Neural crest cell (in vitro differentiated cells): ENCODE measurements at places on chromosomes 3 and 15.

DNA sequence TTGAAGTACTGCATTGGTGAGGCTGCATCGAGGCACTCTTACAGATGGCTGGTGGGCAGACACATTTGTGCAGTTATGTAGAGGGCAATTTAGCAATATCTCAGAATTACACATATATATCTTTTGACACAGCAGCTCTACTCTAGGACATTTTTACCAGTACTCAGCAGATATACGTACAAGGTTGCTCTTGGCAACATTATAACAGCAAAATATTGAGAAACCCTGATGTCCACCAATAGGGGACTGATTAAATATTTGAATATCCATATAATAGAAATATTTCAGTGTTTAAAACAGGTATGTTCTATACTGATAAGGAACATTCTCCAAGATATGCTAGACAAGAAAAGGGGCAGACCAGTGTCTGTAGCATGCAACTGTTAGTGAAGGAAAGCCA is 7.9 kb upstream of the FBXO22 start:
- no peak for DNase-seq

DNA sequence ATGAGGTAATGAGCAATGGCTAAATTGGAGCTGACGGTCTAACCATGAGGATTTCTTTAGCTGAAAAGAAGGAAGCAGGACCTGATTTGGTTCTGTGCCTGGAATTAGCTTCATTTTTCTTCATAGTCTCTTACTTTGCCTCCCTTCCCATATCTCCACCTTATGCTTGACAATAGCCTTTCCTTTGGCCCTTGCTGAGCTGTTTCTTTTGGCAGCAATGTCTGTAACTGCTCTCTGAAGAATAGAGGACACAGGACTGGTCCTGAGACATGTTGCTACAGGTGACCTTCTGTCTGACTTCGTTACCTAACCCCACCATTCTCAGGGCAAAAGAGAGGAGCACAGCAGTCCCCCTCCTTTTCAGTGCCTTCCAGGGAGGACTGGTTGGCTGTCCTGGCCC is 122.4 kb downstream of the SSR3 start:
- no peak for DNase-seq

DNA sequence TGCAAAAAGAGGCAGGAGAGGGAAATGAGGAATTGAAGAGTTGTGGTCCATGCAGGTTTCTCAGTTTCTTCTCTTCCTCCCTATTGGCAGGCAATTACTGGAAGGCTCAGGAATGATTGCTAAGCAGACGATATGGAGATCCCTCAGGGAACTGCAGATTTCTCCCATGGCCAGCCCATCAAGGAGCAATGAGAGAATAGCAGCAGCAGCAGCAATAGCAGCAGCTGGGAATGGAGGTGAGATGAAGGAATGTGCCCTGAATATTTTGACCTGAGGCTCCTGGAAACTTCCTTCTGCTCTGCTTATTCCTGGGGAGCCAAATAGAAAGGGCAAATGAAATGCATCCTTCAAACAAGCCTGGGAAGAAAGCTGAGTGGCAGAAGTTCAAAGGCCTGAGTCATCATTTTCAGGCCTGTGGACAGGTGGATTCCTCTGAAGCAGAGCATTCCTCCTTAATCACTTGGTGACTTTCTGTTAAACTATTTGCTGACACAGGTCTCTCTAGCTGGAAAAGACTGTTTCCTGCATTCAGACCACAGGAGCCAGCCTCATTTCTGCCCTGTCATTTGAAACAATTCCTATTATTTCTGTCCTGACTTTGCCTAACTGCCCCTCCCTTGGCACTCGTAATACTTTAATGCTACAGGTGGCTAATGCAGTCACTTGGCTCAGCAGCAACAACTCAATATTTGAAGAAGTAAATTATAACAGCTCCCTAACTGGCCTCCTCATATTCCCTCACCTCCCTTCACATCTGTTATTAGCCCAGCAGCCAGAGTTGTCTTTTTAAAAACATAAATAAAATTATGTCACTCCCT is 146.9 kb upstream of the GADL1 start:
- DNase-seq, result no peak

DNA sequence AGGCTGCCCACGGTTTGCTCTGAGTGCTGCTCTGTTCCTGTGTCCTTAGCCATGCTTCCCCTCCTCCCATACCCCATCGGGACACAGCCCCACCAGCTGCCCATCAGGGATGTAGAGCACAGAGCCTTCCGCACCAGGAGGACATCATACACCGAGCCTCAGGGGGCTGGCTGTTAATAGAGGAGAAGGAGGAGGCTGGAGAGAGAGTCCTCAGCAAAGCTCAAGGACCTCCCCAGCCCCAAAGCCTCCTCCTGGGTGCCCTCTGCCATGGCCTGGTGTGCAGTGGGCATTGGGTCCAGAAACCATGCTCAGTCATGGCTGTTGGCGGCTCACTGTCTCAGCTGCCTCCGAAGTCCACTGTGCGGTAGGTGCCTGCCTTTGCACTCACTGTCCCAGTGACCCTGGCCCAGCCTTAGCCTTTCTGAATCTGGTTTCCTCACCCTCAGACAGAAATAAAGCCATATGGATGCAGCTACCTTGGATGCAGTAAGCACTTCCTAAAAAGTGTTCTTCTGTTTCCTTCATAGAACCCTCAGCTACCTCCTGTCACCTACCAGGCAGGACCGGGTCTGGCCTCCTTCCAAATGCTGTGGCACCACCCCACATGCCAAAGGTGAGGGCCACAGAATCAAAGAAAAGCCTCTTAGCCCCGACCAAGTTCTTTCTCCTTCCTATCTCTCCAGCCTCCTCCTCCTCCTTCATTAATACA is 53.9 kb downstream of the ACAD9 start:
- DNase-seq, result no peak

DNA sequence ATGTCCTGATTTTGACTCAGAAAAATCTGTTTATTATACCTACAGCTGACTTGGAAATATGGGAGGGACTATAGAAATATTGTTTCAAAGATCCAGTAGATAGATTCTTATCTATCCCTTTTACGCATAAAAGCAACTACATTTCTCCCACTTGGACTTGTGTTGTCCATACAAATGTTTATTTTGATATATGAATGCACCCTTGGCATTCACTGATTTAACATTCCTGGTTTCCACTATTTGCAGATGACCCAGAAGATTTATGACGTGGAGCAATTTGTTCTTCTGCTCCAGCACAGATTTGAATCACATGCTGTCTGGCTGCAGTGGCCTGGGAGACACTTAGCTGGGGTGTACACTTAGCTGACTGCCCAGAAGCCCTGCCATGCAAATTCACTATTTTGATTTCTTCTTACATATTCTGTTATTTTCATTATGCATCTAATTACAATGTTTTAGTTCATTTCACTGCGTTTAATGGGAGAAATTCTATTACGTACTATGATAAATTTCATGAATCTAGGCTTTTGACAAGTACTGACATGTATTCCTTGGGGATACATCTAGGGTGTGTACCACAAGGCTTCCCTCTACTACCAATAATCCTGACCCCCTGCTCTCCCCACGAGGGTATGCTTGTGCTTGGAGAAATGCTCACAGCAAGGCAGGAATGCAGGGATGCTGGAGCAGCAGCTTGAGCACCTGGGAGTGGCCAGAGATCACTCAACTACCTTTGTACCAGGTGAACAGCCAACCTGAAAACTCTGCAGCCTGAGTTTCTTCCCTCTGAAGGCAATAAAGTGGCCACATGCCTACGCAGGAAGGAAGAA is 223.6 kb upstream of the TBL1XR1 start:
- DNase-seq, result no peak

DNA sequence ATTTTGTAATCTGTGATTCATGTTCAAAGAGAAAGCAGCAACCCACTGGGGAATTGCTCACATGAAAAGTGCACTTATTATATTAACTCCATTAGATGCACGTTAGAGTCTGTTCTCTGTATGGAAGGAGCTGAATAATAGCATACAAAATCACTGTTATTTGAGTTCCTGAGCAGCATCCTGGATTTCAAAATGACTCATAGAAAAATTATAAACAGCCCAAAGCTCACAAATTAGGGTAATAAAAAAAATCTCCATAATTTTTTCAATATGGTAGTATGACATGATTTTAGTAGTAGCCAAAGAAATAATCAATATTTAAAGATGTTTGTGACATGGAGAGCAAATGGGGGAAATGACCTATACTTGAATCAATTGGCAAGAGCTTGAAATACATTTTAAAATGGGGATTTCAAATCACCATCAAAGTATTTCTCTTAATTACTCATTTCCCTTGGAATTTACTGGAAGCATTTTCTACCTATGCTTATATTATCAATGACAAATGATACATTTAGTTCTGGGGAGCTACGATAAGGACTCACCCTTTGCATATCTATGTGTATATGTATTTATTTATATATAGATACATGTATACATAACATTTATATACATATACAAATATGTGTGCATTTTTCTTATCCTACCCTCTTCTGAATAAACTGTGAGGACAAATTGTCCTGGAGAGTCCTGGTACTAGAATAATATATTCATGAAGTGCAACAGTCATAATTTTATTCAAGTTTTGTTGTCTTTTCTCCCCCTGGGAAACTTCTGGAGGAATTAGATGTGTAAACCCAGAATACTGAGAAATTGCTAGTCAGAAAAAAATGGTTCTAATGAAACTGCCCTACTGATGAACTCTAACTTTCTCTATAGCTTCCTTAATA is 116.3 kb downstream of the RPL22L1 start:
- no peak for DNase-seq

- DNase-seq, result no peak
Measured at GRCh38 chr3:81554801-81555200, 206.6 kb downstream of the GBE1 start.

GRCh38 chr3:45007091-45007490 is 19.0 kb upstream of the CLEC3B start:
- no peak for DNase-seq

DNA sequence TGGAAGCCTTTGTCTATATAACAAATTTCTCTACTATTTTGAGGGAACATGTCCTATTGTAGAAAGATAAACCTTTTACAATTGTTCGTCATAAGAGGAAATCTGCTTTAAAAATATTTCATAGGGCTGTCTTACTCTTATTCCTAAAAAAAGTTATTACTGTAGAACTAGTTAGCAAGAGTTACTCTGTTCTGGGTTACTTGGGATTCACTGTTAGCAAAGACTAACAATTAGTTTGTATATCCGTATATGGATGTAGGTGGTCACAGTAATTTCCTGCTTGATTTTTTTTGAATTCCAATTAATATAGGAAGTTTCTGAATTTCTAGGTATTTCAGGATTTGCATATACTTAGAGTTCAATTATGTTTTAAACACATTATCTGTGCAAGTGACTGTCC is 413.5 kb downstream of the RBMS3 start:
- no peak for DNase-seq

GRCh38 chr3:36433511-36433910 is 53.2 kb downstream of the STAC start:
- DNase-seq, result no peak

GRCh38 chr3:65391068-65391467 is 647.6 kb downstream of the MAGI1 start:
- DNase-seq, result no peak

- DNase-seq, result no peak
Measured at GRCh38 chr3:154783521-154783931, 296.6 kb upstream of the MME start.

DNA sequence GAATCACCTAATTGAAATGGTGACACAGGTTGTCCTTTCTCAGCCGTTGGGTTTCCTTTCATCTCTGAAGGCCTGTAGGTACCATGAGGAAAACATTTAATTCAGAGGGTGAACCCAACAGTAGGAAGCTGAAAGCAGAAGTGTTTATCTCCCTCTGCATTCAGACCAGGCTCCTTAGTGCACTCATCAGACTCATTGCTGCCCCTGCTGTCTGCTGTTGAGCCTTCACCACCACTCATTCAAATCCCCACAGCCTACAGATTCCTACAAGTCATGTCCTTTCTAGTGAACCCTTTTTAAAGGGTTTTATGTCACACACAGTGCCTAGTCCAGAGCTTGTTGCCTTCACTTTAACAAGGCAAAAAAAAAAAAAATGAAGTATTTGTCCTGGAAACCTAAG is 13.4 kb downstream of the WDR48 start:
- DNase-seq, result no peak
